ENCODE measurements at places on chromosomes 1 and 21.

GRCh38 chr21:35506352-35506751 lies 457.2 kb upstream of the RUNX1 start:
- DNase-seq = no peak

- DNase-seq = no peak
These were observed 518.2 kb downstream of the ADGRL2 start for GRCh38 chr1:82318921-82319320.

- no peak for DNase-seq
These were observed 37.0 kb upstream of the ATP6V1G3 start for GRCh38 chr1:198577444-198577843.

DNA sequence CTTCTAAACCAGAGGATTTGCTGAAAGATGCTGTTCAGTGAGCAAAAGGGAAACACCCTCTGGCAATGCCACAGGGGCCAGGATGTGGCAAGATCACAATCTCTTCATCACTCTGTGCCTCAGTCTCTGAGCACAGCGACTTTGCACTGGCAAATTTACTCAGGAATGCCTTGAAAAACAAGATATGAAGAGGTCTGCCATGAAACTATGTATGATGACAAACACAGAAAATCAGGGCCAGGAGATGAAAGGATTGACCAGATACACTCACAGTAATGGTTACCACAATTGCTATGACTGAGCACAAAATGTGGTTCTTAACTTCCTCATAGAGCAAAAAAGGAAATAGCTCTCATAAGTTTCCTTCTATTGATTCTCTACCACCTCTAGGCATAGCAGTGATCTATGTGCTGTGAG lies 5.8 kb downstream of the TTC13 start:
- DNase-seq = peak; percentile 30

DNA sequence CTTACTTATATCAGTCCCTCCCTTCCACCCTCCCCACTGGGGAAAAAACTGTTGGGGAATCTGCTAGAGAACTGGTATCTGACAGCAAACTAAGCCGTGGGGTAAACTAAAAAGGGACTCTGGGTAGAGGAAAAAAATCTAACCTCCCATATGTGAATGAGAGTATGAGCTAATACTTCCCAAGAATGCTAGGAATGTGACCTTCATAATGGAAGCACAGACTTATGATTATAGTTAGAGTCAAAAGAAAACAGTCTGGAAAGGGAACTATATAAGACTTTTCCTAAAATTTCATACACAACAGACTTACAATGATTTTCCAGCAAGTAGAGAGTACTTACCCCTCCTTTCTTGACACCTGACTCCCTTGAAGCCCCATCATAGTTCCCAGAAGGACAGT lies 23.0 kb upstream of the RBBP5 start:
- DNase-seq = no peak

- DNase-seq = peak; percentile 25
These were observed 33.2 kb downstream of the NHLH2 start for GRCh38 chr1:115807723-115808122.

GRCh38 chr1:89758156-89758555 lies 62.7 kb upstream of the LRRC8D start:
- DNase-seq = no peak

- DNase-seq = no peak
These were observed 81.0 kb upstream of the IVNS1ABP start for GRCh38 chr1:185398022-185398421.

DNA sequence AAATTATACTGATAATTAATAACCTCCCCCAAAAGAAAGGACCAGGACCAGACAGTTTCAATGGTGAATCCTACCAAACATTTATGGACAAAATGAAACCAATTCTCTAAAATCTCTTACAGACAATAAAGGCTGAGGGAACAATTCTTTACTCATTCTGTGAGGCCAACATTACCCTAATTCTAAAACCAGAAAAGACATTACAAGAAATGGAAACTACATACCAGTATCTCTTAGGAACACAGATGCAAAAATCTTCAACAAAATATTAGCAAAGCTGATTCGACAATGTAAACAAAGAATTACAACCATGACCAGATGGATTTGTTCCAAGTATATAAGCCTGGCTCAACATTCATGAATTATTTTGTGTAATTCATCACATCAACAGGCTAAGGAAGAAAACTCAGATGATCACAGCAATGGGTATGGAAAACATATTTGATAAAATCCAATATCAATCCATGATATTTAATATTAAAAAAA lies 8.6 kb downstream of the TMED5 start:
- DNase-seq = no peak

GRCh38 chr1:118396829-118397495 lies 211.9 kb upstream of the SPAG17 start:
- DNase-seq = no peak

GRCh38 chr1:58837886-58838285 lies 54.0 kb upstream of the JUN start:
- DNase-seq = no peak

GRCh38 chr1:231236208-231236591 lies 4.8 kb upstream of the GNPAT start:
- no peak for DNase-seq

- no peak for DNase-seq
These were observed 1.1 kb upstream of the KCNJ15 start for GRCh38 chr21:38255571-38256117.

DNA sequence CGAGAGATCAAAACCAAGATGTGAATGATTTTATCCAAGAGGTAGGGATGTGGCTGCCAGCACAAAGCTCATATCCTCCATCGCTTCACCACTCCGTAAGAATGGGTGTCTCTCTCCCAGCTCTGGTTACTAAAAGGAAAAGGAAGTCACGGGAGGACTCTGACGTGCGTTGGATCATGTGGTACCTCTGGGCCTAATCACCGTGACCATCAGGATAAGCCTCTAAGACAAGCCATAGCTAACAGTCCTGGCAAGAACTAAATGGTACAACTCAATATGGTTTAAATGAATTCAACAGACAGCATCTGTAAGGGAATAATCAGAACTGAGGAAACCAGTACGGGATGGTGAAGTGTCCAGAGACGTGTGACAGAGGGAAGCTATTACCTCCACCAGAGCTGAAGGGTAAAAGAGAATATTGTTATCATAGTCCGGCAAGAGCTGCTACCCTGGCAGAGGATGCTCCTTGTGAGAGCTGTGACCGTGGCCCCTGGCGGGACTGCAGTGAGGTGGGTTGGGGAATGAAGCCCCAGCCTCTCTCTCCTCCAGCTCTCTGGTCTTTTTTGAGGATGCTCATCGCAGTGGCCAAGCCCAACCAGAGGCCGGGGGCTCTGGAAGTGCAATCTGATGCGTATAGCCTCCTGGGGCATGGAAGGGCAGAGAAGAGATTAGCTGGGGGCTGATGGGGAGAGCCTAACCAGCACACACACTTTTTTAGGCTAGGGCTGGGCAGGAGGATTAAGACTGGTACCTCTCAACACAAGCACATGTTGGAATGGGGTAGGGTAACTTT lies 54.2 kb downstream of the KIAA1614 start:
- no peak for DNase-seq

- DNase-seq = no peak
These were observed 7.2 kb downstream of the SLAMF1 start for GRCh38 chr1:160639652-160640051.

DNA sequence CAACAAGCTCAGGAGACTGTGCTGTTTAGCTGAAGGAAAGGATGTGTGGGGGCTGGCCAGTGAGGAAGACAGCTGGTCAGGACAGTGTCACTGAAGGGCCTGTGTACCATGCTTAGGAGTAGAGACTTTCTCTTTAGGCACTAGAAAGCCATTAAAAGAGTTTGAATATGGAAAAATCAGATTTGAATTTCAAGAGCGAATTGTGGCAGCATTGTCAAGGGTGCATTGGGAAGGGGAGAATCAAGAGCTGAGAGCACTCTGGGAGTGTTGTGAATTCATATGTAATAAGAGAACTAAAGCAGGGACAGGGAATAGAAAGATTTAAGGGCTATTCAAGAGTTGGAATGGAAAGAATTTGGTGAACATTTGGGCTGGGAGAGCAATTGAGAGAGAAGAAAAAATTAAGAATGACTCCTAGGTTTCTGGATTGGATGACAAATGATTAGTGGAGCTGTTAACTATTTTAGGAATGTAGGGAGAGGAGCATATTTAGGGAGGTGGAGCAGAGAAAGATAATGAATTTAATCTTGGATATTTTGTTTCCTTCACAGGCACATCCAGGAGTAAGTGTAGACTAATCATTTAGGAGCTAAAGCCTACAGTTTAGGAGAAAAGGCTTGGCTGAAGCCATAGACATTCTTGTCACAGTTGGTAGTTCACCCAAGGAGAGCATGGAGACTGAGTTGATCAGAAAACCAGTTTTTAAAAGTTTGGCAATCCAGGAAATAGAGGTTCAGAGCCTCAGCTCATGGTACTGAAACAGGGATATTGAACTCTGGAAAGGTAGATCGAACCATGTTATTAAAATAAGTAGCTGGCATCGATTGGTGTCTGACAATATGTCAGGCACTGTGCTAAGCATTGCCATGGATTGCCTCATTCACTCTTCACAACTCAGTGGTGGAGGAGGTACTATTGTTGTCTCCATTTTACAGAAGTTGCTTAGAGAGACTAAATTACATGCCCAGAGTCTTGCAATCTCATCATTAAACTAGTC lies 23.1 kb upstream of the TOR3A start:
- no peak for DNase-seq

GRCh38 chr1:206556750-206557635 lies 49.7 kb downstream of the RASSF5 start:
- peak; percentile 87 for DNase-seq

GRCh38 chr1:15992582-15993500 lies 11.2 kb upstream of the SRARP start:
- no peak for DNase-seq

DNA sequence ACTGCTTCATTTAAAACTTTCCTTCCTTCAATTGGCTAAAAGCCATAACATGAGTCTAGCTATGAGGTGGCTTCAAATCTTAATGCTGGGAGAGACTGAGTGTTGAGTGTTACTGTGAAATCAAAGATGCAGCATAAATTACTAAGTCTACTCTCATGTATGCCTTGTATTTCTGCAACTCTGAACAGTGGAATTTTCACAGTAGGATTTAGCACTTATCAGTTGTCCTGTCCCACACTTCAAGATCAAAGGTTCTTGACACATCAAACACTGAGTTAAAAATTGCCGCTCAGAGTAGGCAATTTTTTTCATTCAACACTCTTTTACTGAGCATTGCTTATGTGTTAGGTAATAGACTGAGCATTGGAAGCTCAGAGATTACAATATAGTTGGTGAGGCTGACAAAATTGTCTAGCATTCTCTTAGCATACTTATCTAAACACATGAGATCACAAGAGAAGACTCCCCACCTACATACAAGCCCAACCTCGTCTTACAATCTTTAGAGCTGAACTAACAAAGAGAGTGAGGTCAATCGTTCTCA lies 56.4 kb upstream of the ADORA3 start:
- no peak for DNase-seq

GRCh38 chr21:38236232-38236631 lies 20.6 kb upstream of the KCNJ15 start:
- DNase-seq = no peak

- no peak for DNase-seq
These were observed 790.5 kb upstream of the TPTE start for GRCh38 chr21:9730866-9731265.

GRCh38 chr21:44531606-44532564 lies 8.1 kb downstream of the KRTAP10-1 start:
- DNase-seq = no peak

DNA sequence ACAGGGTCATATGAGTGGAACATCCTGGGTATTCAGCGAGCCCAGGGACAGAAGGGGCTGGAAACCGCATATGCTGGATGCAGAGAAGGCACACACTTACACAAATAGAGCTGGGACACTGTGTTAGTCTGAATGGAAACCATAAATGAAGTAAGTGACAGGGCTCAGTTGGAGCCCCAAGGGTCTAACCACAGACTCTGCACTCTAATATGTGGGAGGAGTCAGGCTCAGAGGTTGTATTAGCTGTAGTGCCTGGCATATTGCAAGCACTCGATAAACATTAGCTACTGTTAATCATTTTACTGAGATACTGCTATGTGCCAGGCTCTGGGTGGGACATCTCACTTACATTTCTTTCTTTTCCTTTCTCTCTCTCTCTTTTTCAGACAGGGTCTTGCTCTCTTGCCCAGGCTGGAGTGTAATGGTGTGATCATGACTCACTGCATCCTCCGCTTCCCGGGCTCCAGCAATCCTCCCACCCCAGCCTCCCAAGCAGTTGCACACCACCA lies 6.5 kb upstream of the OLIG1 start:
- DNase-seq = no peak

GRCh38 chr1:112687361-112687760 lies 12.9 kb downstream of the MOV10 start:
- DNase-seq = no peak

DNA sequence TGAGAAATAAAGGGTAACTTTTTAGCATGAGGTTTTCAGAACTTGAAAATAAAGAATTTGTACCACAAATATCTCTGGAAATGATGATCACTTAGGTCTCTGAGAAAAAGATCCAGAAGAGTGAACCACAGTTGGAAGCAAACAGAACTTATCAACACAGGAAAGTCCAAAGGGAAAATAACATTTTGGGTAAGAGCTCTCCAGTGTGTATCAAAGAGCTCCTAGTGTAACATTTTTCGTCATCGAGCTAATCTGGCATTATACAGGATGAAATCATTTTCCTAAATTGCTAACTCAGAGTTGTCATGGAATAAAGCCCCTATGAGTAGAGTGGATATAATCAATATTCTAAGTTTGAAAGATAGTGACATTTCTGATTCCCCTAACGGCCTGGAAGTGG lies 104.0 kb downstream of the LMO4 start:
- DNase-seq = no peak

- peak; percentile 47 for DNase-seq
These were observed 772 bp downstream of the UCK2 start for GRCh38 chr1:165828103-165828668.

DNA sequence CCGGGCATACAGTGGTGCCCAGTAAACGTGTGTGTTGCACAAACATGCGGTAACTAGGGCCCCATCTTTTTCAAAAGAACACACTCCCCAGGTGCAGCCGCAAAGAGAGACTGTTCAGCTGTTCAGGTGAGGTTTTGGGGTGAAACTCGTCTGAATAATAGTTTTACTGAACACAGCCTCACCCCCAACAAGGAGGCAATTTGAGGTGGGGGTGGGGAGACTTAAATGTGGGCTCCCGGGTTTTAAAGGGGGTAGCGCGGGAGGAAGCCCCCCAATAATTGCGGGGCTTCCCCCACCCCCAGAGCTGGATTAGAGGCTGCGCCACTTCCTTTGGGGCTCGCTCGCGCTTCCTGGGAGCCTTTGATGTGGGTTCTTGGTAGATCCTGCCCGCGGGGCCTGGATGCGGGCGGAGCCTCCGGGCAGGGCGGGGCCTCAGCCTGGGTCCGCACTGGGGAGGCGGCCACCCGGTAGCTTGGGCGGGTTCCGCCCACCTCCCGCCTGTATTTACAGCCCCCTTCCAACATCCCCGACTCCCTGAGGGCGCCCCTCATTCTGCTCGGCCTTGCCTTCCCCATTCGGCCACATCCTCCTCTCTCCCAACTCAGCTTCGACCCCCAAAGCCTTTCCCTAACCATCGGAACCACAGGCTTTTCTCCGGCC lies 6.4 kb upstream of the EPHA2 start:
- peak; percentile 68 for DNase-seq
